ENCODE measurements at places on chromosomes 3 and 15.

DNA sequence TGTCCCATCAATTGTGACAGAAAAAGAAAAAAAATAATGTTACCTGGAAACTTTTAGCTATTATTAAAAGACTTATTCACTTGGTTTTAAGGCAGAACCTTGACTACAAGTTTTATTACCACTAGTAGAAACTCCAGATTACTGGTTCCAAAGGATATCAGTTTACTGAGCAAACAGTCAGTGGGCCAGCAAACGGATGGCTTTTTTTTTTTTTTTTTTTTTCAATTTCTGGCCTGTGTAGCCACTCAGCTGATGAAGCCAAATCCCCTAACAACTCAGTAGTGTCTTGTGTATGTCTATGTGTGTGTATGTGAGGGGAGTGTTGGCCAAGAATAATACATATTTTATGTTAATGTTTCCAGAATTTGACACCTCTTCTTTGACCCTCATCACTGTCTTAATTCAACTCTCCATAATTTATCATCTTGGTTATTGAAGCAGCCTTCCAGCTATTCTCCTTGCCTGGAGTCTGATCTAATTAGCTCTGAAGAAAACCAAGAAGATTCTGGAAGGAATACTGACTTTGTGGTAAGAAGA lies 724.9 kb downstream of the NSUN3 start:
- DNase-seq = no peak

- no peak for DNase-seq
Observed at GRCh38 chr3:181712553-181713279, 991 bp downstream of the SOX2 start.

DNA sequence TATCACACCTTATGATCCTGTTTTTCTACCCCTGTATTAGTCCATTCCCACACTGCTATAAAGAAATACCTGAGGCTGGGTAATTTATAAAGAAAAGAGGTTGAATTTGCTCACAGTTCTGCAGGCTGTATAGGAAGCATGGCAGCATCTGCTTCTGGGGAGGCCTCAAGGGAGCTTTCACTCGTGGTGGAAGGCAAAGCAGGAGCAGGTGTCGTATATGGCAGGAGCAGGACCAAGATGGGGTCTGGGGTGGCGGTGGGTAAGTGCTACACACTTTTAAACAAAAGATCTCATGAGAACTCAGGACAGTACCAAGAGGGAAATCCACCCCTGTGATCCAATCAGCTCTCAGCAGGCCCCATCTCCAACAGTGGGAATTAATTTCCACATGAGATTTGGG lies 15.4 kb upstream of the SCAP start:
- no peak for DNase-seq

- DNase-seq = no peak
Observed at GRCh38 chr3:183309276-183309675, 56.2 kb downstream of the B3GNT5 start.

DNA sequence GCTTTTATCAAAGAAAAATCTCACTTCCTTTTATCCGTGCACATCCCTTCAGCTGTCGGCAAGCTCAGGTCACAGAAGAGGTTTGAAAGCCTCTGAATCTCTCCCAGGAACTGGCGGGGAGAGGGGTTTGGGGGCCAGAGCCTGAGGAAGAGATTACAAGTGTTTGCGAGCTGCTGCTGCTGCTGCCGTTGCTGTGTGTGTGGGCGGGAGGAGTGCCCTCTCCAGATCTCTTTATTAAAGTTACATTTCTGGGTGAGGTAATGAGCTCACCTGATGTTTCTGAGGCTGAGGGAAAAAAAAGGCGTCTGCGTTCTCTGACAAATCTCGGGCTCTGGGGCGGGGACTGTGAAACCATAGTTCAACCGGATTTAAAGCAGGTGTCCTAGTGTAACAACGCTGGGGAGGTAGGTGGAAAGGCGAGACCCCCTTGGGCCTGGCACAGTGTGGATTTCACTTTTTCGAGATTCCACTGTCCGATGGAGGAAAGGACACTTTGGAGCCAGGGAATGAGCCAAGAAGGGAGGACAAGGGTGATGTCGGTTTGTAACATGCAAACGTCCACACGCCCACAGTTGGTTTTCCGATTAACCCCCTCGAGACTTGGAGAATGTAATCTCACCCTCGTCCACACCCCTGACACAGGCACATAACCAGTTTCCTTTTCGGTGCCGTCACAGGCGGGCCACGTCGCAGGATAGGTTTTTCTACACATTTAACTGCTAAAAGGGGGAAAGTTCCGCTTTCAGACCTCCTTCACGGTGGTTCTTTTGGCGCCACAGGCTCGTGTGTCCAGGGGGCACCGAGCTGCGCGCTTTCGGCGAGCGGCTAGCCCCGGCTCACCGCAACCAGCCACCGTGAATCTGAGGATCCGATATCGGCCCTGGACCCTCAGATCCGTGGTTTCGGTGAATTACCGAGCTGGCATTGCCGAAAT lies 2.1 kb downstream of the ALCAM start:
- DNase-seq = no peak
